ENCODE measurements at places on chromosomes 4 and X.
A peak's percentile ranks its signal among the peaks of the same experiment; 100 is the strongest.

DNA sequence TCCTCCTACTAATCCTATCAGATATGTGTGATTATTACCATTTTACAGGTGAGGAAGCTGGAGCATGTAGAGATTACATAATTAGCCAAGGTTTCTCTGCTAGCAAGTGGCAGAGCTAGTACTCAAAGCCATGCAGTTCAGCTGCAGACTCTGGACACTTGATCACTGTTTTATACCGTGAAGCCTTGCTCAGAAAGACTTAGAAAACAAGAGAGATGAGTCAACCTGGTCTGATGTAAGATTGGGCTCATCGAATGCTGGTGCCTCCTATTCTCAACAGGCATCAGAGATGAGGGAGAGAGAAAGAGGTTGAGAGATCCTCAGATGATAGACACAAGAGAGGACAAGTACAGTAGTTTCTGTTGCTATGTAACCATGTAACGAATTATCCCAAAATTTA is 19.0 kb upstream of the PDE5A start:
- no peak for DNase-seq

GRCh38 chrX:132602701-132603100 is 113.9 kb upstream of the MBNL3 start:
- no peak for DNase-seq

- DNase-seq: no peak
These were observed 7.1 kb downstream of the SLC25A31 start for GRCh38 chr4:127737295-127737694.

DNA sequence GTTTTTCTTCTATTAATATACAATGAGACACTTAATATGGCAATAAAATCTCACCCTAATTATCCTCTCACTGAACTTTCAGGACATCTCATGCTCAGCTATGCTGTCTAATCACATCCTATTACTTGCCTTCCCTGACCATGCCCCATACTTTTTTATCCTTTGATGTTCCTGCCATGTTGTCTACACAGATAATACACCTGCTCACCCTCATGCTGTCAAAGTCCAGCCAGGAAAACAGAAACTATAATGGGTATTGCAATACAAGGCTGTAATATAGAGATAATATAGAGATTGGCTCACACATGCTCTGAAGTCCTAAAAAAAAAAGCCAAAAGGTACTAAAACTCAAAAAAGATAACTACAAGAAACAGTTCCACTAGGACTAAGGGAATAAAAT is 305.4 kb downstream of the PRDM5 start:
- DNase-seq: no peak

DNA sequence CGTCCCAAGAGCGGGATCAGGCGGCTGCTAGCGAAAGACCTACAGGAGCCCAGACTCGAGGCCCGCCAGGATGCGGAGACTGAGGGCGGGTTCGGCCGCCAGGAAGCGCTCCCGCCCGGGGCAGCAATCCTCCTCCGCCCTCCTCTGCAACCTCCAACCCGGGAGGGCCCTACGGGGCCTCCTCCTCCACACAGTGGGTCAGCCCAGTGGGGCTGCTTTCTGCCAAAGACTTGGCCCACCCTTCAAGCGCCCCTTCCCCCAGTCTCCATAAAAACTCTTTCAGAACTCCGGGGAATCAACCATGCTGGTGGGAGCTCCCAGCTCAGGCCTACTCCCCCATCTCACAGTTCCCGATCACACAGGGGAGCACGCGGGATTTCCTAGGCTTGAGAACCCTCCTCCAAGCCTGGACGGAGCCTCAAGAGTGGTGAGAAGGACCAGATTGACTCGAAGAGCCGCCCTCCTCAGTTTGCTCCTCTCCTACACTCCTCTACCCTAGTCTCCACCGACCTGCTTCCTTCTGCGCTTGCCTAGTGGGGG is 77.5 kb downstream of the RLIM start:
- DNase-seq: peak; percentile 25

- no peak for DNase-seq
These were observed 67.8 kb upstream of the ETNPPL start for GRCh38 chr4:108830509-108831244.

- DNase-seq: no peak
These were observed 103.8 kb downstream of the USP46 start for GRCh38 chr4:52555356-52555716.

DNA sequence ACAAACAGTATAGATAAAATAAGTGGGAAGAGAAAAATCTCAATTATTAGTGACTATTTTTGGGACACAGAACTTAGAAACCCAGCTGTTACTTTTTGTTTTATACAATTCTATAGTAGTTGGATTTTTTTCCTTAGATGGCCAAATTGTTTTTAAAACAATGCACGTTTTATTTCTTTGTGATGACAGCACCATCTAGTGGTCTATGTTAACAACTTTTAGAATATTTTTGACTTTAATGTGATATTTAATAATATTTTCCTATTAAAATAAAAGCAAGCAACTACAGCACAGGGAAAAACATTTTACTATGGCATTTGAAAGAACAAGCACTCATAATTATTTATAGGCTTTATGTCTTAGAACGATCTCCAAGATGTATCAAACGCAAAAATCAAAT is 5.6 kb upstream of the SMIM31 start:
- DNase-seq: no peak

DNA sequence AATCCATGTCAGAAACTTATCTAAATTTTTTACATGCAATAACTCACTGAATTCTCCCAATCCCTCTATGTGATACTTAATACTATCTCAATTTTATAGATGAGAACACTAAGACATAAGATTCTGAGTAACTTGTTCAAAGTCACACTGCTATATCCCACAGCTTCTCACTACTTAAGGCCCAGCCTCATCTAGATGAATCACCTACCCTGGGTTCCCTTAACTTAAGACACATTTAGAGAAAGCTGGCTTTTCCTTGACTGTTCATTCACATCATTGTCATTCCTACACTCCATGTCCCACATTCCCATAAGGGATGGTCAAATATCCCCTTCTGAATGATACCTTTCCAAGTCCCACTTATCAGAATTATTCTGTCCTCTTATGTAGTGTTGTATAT is 21.0 kb downstream of the TNIP3 start:
- no peak for DNase-seq

- DNase-seq: no peak
These were observed 15.9 kb upstream of the UBE2D3 start for GRCh38 chr4:102843273-102843672.

- no peak for DNase-seq
These were observed 169.2 kb downstream of the AFAP1 start for GRCh38 chr4:7770224-7771050.

DNA sequence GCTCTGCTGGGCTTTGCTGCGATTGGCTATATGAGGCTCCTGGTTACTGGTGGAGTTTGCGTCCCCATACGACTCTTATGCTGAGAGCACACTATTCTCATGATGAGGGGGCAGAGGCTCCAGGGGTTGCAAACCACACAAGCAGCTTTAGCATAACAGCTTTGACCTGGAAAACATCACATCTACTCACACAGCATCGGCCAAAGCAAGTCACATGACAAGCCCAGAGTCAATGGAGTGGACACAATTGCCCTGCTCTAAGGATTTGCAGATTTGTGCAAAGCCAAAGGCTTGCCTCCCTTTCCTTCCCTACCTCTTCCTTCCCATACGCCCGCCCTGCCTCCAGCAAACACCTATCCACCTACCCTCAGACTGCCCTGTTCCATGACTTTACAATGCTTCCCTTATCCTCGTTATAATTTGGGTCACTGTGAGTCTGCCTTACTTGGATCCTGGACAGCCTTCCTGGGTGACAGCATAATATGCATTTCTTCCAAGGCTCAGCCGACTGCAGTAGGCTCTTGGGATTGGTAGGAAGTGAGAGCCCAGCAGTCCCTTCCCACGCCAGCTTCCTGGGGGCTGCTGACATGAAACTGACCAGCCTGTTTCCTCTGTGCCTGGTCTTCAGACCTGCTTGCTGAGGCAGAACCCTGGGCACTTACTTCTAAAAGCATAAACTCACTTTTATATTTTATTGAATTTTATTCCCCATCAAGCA is 208.2 kb upstream of the PSAPL1 start:
- DNase-seq: no peak

DNA sequence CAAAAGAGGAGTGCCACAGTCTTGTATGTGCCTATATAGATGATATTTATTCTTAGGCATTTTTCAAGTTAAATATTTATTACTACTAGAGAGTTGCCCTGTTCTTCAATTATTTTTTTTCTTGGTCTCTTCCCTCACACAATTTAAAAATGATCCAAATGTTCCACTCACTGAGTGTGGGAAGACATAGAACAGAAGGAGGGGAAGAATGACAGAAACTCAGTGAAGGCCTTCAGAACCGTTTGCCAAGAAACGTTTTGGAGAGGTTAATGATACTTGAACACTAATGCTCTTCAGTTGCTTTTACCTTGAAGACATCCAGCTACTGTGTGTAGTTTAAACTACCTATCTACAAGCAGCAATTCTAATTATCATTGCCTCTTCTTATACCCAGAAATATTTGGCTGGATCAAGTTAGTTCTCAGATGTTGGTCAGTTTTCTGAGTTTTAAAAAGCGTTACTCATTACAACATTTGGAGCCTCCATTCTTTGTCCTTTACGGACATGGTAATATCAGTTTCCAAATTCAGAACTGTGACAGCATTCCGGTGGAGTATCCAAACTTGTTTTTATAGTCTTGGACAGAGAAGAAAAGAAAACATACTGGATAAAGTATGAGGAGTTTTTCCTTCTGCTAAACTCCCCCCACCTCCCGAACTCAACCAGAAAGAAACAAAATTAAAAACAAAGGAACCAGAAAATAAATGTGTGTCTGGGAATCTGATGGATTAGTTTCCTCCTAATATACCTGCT is 389.7 kb downstream of the SPRY1 start:
- DNase-seq: no peak

DNA sequence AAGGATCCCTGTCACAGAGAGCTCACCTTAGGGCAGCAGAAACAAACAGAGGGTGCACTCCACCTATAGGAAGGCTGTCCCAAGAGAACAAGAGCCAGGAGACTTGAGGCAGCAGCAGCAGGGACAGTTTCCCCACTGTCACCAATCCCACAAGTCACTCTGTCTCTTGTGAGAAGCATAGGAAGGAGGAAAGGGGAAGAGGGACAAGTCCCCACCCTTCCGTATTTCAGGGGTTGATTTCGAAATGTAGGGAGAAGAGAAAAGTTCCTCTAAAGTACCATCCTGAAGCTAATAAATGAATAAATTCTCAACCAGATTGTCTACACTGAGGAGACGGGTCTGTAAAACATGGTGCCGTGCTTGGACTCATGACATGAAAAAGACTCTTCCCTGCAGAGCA is 9.5 kb upstream of the TLR8 start:
- DNase-seq: no peak

GRCh38 chr4:172778583-172778982 is 390.0 kb upstream of the GALNT7 start:
- DNase-seq: no peak

- no peak for DNase-seq
These were observed 116.3 kb downstream of the DHX15 start for GRCh38 chr4:24468071-24468470.
